IPS DF 19.7 (cell line): ENCODE measurements at places on chromosomes 5 and 9.

- no peak for DNase-seq
Measured at GRCh38 chr5:97420646-97421045, 237.6 kb upstream of the RIOK2 start.

- no peak for DNase-seq
Measured at GRCh38 chr5:147245381-147246165, 10.7 kb downstream of the STK32A start.

GRCh38 chr5:91245074-91245452 is 138.1 kb downstream of the ARRDC3 start:
- DNase-seq, result no peak

DNA sequence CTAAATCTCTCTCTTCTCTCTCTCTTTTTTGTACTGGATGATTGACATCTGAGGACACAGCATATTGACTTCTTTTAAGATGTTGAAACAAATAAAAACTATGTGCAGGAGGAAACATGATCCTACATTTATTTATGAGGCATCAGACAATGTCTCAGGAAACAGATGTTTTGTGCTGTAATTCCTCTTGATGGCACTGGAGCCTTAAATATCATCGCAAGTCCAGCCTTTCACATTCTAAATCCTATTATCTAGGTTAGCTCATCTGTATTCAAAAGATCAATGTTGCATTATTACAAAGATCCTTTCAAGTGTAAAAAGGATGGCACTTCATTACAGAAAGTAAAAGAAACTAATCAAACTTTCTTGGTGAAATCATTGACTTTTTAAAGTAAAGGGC is 63.9 kb downstream of the MAT2B start:
- no peak for DNase-seq

DNA sequence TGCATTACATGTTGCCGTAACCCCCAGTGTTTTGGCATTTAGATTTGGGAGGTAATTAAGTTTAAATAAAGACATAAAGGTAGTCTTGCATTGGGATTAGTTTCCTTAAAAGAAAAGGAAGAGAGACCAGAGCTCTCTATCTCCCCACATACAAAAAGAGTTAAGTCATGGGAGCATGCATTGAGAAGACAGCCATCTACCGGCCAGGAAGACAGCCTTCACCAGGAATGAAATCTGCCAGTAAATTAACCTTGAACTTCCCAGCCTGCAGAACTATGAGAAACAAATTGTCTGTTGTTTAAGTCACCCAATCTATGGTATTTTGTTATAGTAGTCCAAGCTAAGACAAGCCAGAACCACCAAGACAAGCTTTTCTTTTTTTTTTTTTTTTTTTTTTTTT is 567.0 kb upstream of the CDH18 start:
- DNase-seq, result no peak

DNA sequence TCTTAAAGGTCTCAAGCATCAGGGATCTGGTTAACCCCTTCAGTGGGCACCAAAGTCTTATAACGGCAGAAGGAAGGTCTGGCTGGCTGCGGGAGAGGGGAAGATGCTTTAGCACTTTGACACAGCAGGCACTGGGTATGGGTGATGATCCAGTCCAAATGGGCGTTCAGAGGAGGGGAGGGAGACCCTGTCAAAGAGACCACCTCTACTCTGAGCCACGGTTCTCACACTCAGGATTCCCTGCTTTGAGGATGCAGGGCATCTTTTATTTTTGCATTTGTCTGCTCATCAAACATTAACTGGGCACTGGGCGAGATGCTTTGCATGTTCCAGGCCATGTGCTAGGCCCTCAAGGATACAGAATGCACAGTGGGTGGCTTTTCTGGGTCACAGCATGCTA is 204.0 kb downstream of the DAB2IP start:
- DNase-seq, result no peak

DNA sequence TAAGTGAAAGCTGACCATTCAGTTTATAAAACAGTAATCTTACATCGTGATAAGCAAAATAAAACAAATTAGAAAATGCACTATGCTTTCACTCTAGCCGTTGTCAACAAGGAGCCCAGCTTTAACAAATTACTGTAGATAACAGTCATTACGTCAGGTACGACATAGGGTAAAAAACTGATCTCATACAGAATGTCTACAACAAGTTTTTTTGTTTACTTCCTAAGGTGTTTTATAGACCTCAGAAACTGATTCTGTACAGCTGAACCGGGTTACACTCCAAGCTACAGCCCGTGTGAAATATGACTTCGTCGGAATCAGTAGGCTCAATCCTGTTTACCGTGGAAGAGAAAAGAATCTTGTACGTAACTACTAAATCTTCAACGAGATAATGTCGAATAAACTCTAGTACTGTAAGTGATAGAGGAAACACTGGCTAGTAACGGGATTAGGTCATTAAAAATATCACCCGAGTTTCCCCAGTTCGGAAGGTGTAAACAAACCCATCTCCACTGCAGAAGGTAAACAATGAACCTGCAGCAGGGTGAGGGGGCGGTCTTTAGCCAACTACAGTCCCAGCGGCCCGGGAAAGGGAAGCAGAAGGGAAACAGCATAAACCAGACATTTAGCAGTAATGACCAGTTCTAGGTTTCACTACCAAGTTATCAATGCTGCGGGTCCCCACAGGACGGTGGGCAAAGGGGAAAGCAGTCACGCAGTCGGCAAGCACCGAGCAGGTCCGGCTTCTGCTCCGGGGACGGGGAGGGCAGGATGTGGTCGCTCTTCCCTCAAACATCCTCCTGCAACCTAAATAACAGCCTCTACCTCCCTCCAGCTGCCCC is 1.1 kb downstream of the RICTOR start:
- no peak for DNase-seq

- no peak for DNase-seq
Measured at GRCh38 chr9:123350590-123351310, 5.2 kb upstream of the CRB2 start.

DNA sequence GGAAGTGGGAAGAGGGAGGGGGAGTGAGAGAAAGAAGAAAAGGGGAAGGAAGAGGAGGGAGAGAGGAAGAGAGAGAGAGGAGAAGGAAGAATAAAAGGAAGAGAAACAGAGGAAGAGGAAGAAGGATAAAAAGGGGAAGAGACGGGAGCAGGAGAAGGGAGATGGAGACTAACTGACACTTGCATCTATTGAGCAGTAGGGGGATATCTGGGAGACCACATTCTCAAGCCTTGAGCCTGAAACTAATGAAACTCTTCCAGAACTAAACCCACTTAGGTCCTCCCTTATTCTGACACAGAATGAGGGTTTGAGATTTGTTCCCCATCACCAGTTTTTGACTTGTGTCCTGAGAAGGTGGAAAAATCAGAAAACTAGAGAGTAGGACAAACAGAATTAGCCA is 533.3 kb downstream of the CDH12 start:
- no peak for DNase-seq

- DNase-seq, result no peak
Measured at GRCh38 chr5:115551415-115551814, 6.8 kb upstream of the FEM1C start.
